ENCODE measurements at places on chromosomes 4 and X.

- DNase-seq, result no peak
Observed at GRCh38 chr4:119937746-119938145, 128.9 kb downstream of the MAD2L1 start.

DNA sequence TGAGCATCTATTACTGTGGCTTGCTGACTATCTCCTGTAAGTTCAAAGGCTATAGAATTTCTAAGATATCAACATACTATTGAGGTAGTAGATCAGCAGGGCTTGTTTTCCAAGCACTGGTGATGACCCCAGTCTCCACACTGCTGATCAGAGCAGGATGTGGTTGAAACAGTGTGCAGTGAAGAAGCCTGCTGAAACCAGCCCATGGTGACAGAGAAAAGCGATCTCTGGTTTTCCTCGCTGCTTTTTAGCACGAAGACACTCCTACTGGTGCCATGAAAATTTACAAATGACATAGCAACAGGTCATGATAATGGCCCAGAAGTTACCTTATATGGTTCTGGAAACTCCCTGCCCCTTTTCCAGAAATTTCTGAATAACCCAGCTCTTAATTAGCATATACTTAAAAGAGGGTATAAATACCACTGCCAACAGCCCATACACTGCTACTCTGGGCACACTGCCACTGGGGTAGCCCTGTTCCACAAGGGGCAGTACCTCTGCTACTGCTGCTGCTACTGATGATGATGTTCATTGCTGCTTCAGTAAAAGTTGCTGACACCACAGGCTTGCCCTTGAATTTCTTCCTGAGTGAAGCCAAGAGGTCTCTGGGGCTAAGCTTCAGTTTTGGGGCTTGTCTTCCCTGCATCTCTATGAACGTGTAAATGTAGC is 1689.5 kb upstream of the PCDH10 start:
- DNase-seq, result no peak

- DNase-seq, result no peak
Observed at GRCh38 chr4:154073107-154073822, 284.4 kb upstream of the SFRP2 start.

DNA sequence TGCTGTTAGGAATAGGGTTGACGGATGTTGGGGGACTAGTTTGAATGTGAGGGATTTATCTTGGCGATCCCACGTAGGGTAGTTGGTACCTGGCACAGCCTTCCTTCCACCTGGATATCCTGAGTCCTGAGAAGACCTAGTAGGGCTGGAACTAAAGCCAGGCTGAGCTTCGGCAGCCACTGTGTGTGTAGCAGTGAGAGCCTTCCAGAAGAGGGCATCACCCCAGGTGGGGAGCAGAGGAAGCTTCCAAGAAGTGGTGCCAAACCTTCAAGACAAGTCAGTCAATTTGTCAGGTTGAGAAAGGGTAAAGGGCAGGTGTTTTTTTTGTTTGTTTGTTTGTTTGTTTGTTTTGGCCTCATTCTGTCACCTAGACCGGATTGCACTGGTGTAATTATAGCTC is 1.2 kb upstream of the FGFBP2 start:
- DNase-seq, result peak; percentile 38

- DNase-seq, result no peak
Observed at GRCh38 chr4:127634181-127634580, 1.4 kb downstream of the INTU start.

GRCh38 chrX:123084797-123085196 is 99.3 kb upstream of the GRIA3 start:
- no peak for DNase-seq

DNA sequence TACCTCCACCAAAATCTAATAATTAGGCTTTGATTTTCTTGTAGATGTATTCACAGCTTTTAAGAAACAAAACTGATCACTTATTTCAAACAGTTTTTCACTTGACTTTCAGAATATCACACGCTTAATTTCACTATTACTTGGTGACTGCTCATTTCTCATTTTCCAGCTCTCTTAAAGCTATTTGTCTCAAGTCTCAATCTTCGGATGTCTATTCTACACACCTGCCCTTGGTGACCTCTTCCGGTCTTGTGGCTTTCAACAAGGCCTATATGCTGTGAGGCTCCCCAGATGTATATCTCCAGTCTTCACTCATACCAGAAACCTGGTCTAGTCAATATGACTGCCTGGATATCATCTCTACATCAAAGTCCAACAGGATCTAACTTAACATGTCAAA is 34.9 kb upstream of the ANXA10 start:
- DNase-seq, result no peak

- no peak for DNase-seq
Observed at GRCh38 chrX:140440876-140441275, 64.0 kb downstream of the SOX3 start.

DNA sequence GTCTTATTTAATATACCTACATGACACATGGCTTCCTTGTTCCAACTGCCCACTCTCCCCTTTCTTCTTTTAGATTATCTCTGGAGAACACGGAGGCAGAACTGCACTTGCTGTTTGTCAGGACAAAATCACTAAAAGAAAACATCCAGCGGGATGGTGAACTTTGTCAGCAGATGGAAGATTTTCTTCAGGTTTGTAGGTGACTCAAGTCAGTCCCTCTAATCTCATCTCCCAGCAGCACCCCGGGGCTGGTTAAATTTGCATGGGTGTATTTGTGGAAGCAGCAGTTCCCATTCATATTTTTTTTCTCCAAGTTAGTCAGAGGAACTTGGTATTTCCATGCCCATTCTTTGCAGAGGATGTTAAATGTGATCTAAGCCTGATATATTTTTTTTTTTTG is 31.8 kb downstream of the FHDC1 start:
- DNase-seq, result no peak

DNA sequence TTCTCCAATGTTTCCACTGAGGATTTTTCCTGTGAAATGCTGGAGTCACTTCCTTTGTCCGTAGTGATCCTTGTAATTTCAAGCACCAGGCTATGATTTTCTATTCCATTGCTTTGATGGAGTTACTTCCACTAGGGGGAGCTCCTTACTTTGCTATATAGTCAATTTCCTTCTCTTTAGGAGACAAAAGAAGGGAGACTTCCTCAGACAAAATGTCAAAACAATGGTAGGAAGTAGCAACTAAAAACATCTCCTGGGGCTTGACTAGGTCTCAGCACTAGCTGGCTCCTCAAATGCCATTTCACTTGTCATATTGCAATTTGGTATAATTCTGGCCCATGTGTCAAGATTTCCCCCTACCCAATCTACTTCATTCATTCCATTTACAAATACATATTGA is 24.1 kb downstream of the ZCCHC12 start:
- peak; percentile 26 for DNase-seq

DNA sequence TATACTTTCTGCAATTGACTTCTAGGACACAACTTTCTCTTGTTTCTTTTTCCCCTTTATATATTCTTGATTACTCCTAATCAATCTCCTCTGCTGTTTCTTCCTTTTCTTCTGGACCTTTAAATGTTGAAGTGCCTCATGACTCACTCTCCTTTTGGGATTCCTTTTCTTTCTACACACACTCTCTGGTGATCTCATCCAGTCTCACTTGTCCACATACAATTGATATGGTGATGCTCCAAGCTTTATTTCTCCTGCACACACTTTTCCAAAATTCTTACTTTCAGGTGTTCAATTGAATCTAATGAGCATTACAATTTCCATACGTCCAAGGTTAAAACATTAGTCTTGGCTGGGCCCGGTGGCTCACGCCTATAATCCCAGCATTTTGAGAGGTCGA is 794.8 kb upstream of the EPHA5 start:
- no peak for DNase-seq

DNA sequence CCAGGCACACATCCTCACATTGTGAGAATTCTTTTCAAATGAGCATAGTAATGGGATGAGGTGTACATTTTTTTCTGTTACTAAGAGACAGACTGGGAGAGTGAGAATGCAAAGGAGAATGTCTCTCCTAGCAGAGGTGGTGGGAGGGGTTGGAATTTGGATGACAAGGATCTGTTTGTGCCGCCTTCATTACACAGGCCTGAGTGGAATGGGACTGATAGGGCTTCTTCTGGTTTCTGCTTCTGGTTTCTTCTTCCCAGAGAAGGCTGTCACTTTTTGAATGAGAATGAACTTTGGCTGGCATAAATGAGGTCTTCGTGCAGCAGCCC is 55.4 kb downstream of the C4orf51 start:
- DNase-seq, result no peak

- peak; percentile 53 for DNase-seq
Observed at GRCh38 chrX:86946569-86946968, 571.0 kb upstream of the KLHL4 start.

DNA sequence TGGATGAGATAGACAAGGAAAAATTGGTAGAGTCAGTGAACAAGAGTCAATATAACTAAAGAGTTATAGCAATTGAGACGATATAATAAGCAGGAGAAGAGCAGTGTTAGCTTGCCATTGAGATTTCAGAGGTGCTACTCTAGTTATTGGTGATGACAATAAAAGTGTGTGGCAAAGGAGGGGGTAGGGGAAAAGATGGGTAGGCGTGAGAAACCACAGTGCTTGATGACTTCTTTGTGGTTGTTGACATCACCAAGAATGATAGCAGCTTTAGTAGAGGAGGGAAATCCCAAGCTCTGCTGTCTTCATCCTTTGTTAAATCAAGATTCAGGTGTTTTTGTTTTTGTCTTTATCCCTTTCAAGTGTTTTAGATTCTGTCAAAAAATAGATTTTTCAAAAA is 179.9 kb upstream of the PPP3CA start:
- peak; percentile 1 for DNase-seq

GRCh38 chr4:101851672-101852071 is 61.1 kb downstream of the BANK1 start:
- no peak for DNase-seq

DNA sequence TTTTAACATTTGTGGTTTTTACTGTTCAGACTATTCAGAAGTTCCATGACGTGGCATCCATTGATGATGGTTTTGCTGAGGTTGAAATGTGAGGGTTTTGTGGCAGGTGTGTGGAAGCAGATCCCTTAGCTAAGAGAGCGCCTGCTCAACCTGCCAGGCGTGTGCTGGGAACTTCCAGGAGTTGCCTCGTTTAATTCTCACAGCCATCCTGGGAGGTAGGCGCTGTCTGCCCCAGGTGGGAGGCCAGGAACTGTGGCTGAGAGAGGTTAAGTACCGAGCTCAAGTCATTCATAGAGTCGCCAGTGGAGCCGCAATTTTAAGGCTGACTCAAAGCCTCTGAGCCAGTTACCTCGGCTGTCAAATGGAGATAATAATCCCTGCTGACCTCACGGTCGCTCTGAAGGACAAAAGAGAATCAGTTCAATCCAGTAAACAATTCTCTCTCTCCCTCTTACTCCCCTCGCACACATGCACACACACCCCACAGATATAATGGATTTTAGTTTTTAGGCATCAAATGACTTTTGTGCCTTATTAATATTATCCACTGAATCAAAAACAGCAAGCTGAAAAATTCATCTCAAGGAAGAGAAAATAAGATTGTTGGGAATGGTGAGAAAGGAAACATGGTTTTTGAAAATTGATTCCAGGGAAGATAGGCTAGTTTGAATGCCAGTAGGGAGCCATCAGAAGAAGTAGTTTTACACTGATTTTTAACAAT is 171.3 kb downstream of the PTTG2 start:
- DNase-seq, result peak; percentile 31

- DNase-seq, result no peak
Observed at GRCh38 chr4:184074677-184075388, 142.8 kb downstream of the ENPP6 start.

GRCh38 chr4:21469438-21470300 is 478.9 kb downstream of the KCNIP4 start:
- DNase-seq, result peak; percentile 5

- peak; percentile 22 for DNase-seq
Observed at GRCh38 chr4:127698789-127699200, 31.4 kb upstream of the SLC25A31 start.

DNA sequence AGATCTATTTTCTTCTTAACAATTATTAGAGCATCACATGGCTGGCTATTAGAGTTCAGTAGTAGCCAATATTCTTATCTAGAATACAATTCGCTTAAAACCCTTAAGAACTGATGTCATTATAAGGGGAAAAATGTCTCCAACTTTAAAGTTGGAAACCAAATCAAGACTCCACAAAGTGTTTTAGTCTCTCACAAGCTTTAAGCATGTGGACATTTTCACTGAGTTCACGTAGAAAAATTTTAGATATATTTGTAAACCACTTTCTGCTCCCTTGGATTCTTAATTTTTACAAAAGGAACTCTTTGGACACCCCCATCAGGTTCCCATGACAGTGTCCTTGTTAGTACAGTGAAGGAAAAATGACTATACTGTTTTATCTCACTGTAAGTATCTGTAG is 123.9 kb upstream of the NAP1L5 start:
- no peak for DNase-seq

DNA sequence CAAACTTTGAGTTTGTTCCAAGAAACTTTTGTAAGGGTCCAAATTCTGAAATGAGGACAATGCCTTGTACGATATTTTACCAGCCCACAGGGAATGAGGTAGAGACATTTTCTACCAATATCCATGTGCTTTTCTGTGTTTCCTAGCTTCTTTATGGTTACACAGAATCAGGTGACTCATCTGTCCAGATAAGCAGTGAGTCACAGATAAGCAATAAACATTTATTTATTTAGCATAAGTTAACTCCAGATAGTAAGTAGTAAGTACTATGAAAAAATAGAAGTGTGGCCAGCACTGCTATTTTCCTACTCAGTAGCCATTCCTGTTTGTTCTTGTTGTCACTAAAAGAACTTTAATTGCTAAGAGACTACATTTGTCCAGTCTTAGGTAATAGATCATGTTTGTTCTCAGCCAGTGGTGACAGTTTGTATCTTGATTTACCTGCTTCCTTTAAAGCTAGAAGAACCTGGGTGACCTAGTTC is 7.4 kb downstream of the AFF1 start:
- DNase-seq, result no peak

DNA sequence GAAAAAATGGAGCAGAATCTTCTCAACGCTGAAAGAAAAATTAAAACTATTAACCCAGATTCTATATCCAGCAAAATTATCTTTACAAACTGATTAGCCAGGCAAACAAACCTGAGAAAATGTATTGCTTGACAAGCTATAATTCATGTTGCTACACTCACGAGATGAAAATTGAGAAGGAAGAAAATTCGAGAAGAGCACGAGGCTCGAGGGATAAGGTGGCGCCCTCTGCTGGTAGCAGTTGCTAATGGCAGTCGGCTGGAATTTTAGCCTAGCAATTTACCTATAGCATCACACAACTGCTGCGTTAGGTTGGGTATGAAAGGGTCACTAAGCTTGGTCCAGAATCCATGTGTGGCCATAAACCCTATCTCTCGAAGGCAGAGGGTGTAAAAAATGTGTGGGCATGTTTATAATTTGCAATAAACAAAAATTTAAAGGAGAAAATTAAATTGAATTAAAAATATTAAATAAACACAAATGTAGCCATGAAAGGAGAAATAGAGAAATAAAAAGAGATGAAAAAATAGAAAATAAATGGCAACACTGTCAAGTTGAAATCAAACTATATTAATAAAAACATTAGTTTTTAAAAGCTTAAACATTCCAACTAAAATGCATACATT is 126.6 kb downstream of the PPP4R3C start:
- peak; percentile 48 for DNase-seq

GRCh38 chrX:39445336-39445735 is 644.1 kb downstream of the MID1IP1 start:
- DNase-seq, result no peak

DNA sequence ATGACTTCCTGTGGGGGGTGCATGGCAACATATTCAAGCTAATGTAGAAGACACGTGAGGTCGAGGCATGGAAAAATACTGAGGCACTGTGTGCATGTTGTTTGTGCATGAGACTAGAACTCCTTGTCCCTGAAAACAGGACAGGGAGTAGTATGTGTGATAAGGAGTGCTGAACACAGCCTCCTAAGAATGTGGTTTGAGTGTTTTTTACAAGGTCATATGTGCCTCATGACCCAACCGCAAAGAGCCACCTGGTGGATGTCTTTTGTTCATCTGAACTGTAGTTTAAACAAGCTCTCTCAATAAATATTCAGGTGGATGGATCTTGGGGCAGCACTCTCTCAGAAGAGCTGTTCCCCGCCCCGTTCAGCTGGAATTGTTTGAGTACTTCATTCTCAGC is 226.6 kb downstream of the NLGN4X start:
- DNase-seq, result no peak

Measured in common myeloid progenitor, CD34-positive (primary cell).